ENCODE measurements at places on chromosomes 13 and 19.

- DNase-seq: no peak
These were observed 683.4 kb downstream of the PCDH9 start for GRCh38 chr13:66546534-66547379.

DNA sequence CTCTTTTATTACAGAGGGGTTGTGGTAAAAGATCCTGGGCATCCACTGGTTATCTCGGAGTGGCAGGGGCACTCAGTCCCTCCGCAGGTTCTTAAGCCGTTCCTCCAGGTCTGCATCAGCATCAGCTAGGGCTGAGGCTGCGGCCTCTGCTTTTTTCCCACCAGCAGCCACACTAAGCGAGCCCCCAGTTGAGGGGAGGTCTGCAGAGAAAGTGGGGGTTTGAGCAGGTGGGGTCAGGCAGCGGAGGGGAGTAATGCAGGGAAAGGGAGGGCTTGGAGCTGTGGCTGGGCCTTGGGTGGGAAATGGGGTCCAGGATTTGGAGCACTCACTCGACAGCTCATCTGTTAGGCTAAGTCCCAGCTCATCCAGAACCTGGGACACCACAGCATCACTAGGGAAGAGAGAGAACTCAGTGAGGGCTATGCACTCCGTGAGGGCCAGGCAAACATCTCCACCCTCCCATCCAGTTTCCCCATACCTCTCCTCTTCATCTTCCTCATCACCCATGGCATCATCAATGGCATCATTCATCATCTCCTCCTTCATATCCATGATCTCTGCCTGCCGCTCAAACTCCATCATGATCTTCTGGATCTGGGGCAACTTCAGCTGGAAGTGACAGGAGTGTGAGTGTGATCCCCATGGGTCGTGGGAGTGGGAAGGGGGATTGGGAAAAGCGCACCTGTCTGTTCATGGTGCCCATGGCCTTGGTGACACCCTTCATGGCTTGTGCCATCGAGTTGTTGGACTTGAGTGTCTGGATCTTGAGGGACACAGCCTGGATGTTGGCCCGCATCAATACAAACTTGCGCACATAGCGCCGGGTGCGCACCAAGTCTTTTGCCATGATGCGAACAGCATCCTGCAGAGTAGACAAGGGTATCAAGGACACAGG lies 3.1 kb downstream of the CHMP2A start:
- no peak for DNase-seq

- DNase-seq: no peak
These were observed 9.4 kb downstream of the HMGB1 start for GRCh38 chr13:30456290-30456689.

DNA sequence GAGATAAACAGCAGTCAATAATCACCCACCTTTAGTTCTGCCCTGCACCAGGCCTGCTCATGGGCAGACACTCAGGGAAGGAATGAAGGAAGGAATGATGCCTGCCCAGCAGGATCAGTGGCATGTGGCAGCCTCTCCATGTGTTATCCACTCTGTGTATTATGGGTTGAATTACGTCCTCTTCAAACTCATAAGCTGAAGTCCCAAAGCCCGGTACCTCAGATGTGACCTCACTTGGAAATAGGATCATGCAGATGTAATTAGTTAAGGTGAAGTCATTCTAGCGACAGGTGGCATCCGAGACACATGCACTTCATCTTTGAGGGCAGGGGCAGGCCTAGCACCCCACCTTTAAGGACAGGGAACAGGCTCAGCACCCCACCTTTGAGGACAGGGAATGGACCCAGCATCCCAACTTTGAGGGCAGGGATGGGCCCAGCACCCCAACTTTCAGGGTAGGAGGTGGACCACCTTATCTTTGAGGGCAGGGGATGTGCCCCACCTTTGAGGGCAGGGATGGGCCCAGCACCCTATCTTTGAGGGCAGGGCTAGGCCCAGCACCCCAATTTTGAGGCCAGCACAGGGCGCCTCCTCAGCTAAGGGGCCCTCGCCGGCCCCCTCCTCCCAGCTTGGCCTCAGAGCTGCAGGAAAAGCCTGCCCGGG lies 127.6 kb downstream of the URI1 start:
- no peak for DNase-seq

DNA sequence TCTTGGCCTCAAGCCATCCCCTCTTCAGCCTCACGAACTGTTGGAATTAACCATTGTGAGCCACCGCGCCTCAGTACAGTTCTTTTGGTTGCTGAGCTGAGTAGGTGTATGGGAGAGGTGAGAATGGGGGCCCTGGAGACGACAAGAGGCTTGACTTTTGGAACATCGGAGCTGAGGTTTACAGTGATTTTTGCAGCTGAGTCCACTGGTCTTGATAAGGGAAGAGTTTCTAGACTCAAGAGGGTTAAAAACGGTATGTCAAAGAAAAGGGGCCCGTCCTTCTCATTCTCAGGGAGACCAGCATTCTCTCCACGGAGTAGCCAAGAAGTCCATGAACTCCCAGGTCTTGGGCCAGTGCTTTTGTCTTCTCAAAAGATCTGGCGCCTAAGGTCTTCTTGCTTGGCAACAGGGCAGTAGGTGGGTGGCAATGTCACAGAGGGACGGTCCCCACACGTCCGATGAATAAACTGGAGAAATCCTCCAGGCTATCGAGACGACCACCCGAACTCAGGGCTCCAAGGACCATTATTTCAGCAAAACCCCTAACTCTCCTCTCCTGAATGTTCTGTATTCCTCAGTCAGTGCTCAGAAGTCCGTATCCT lies 6.4 kb upstream of the QTRT1 start:
- DNase-seq: no peak

DNA sequence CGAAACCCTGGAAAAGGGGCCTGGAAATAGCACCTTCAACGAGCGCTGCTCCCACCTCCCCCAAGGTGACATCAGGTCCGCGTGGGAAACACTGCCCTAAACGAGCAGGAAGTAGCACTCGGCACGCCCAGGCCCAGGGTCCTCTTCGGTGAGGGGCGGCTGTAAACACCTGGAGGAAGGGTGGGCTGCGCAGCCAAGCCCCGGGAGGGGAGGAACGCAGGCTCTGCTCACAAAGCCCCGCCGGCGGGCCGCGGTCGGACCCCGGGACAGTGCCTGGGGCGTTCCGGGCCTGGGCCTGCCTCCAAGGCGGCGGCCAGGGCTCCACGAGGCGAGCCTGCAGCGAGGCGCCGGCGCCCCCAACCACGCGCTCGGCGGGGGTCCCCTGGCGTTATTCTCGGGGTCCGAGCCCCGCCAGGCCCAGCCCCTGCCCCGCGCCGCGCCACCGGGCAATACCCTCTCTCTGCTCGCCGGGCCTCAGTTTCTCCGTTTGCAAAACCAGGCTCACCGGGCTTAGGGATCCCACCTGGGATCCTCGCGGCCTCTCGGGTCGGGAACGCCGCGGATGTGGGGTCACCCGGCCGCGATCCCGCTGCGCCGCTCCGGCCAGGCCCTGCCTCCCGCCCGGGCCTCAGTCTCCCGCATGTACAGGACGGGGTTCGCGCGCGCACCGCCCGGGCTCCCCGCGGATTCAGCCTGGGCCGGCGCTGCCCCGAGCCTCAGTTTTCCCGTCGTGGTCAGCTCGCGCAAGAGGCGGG lies 630 bp downstream of the RNF126 start:
- no peak for DNase-seq

Data from esophagus muscularis mucosa (tissue), 4 donors.